ENCODE measurements at places on chromosomes 11 and 22.

- no peak for DNase-seq
These were observed 10.6 kb downstream of the LRRC51 start for GRCh38 chr11:72091292-72091691.

- DNase-seq = no peak
These were observed 231.0 kb upstream of the SORL1-AS1 start for GRCh38 chr11:121683791-121684190.

GRCh38 chr22:25630447-25630846, 66.0 kb downstream of the GRK3 start:
- DNase-seq = no peak

DNA sequence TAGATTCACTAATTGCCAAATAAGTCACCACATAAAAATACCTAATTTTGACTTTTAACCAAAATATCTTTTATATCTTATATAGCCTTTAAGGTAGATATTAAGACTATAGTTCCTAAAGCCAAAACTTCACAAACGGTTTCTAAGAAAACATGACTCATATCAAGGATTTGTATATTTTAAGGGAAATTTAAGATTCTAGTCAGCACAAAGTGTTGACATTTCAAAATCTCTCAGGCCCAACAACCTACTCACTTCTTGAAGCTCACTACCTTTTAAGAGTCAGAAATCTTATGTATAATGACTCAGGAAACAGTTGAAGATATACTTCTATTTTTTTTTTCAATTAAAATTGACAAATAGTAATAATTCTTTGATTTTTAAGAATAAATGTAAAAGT, 221.9 kb downstream of the SBF2 start:
- peak; percentile 32 for DNase-seq

DNA sequence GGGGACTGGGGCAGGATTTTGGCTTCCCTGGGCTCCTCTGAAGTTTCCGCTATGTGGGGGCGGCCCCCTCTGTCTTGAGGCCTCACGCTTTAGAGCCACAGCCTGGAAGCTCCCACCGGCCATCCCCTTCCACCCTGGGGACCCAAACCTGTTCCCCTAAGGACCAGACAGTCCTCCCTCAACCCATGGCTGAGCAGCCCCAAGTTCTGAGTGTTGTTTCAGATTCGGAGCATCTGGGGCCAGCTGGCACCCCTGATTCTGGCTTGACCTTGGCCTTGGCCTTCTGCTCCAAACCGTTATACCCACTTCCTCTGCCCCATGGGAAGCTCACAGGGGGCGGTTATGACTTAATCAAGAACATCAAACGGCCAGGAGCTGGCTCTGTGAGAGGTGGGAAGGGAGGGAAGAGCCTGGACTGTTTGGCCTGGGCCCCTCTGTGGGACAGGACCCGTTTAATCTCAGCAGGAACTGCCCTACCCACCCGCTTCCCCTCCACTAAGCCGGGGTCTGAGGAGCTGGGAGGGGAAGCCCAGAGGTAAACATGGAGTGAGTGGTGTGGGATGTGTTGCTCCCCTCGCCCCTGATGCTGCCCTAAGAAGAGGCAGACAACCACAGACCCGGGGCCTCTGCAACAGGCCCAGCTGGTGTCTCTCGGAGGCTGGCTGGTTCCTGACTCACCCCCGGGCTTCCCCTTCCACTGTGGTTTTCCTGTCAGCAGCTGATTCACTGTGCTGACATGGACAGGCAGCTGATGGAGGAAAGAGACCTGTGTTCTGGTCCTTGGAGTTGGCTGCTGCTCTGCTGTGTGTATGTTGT, 3.4 kb downstream of the CD82 start:
- peak; percentile 73 for DNase-seq

GRCh38 chr22:48118654-48119053, 1356.2 kb downstream of the TBC1D22A start:
- no peak for DNase-seq

Data from brain pericyte (primary cell).